Fibroblast of the conjunctiva (primary cell): ENCODE measurements at places on chromosomes 4 and X.

DNA sequence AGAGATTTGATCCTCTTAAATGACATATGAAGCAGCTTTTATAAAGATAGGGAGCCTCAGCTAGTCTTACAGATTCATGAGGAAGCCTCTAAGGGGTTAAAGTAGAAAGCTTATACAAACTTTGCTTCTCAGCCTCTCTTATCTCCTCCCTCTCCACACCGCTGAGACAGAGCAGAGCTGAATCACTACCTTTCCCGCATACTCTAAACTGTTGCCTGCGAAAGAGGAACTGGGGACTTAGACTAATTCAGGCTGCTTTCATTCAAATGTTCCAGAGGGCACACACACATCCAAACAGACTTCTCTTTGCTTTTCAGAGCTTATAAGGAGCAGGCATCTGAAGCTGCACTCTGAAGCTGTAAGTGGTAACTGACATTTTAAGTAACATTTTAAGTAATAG lies at the start of gene SERTM2:
SERTM2 (plus strand) TSS at position 169 of the 400 bp plus-strand sequence. CDS start 7,213 bp downstream, outside the sequence.
- no peak for DNase-seq

DNA sequence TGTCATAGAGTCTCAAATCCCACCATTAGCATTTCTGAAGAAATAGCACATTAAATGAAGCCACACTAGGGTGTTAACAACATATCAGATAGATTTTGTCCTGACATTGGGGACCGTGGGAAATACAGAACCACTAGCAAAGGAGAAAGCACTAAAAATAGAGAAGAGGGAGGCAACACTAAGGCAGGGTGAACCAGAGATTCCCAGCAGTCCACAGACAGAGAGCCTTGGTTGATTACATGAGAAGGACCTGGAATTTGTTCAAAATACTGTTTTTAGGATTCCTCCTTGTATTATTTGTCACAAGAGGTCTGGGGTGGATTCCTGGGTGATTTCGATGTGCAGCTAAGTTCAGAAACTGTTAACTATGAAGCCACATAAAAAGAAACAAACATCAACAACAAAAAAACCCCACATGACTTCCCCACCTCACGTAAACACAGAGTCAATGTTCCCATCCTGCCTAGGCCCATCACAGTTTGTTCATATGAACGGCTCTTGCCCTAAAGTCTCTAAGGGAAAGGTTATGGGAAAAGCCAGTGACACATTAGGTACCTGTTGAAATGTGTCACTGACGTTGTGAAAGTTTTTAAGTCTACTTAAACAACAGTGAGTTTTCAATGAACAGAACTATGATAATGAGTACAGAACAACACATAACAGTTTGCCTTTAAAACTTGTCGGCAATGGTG lies 23.6 kb upstream of the GRSF1 start:
- no peak for DNase-seq

DNA sequence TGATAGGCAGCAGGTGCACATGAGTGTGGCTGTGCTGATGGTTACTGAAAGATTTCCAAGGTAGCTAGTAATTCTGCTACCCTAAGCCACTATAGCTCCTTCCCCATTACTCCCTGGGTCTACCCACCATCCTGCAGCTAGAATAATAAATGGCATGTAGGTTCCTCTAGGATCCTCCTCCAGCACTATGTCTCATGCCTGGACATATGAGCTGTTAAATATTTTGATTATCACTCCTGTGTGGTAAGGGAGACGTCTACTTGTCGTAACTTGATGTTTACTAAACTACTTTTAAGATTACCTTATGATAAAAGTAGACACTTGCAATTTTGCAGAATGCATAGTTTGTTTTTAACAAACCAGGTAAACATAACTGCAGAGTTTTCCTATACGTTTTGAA lies 35.5 kb downstream of the TET2 start:
- DNase-seq, result no peak

- DNase-seq, result no peak
Measured at GRCh38 chrX:151703487-151703886, 8.2 kb downstream of the PRRG3 start.

- no peak for DNase-seq
Measured at GRCh38 chr4:2604614-2605013, 68.2 kb downstream of the FAM193A start.

DNA sequence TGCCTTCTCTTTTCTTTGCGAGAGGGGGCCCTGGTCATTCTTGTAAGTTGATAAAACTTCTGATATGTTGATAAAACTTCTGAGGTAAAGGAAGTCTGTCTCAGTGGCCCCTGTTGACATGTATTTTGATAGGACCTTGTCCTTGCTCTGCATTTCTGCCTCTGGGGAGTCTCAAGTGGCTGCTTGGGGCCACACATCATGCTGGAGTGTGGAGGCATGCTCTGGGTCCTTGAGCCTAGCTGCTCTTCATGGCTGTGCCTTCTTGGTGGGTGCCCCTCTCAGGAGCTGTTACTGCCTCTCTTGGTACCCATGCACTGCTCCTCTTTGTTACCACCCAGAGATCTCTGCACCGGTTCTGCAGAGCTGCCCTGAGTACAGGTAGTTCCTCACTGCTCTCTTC lies 14.2 kb downstream of the NSD2 start:
- DNase-seq, result no peak

DNA sequence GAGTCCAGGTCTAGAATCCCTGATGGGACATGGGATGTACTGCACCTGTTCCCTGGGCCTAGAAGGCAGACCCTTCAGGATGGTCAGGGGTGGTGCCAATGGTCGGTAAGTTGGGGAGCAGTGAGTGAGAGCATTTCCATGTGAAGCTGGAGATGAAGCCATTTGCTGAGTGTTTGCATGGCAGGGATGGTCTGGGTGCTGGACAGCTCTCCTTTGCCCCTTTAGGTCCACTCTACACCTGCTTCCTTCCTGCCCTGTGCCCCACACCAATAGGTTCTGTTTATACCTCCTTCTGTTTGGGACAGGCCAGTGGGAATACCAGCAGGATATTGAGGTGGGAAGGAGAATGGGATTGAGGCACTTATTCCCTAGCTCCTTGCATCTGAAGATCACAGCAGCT lies 181.3 kb downstream of the STK32B start:
- no peak for DNase-seq

- DNase-seq, result no peak
Measured at GRCh38 chrX:130402208-130402684, 459 bp downstream of the RBMX2 start.

- no peak for DNase-seq
Measured at GRCh38 chr4:142092941-142093340, 456.6 kb downstream of the IL15 start.

GRCh38 chrX:24799078-24799477 lies 105.4 kb downstream of the POLA1 start:
- DNase-seq, result no peak

GRCh38 chrX:20796450-20796849 lies 529.7 kb upstream of the RPS6KA3 start:
- DNase-seq, result no peak

DNA sequence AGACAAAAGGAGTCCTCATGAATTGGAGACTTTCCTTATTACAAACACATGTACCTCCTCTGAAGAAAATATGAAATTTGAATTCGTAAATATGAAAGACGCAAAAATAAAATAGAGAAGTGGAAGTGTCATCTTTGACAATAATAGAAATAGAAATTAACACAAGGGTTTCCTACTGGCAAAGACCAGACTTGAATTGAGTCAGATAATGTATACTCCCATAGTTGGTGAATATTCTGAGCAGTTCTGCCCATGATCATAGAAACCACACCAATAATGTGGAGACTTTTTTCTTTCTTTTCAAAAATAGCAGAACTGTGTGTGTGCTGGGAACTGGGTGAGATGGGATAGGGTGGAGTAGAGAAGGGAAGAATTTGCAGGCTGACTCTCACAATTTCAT lies 277.7 kb upstream of the TET2 start:
- DNase-seq, result no peak

- DNase-seq, result no peak
Measured at GRCh38 chr4:168632301-168632725, 135.5 kb downstream of the PALLD start.

- no peak for DNase-seq
Measured at GRCh38 chrX:145816601-145817315, 871 bp upstream of the SLITRK2 start.

GRCh38 chr4:43380093-43380492 lies 487.6 kb downstream of the GRXCR1 start:
- no peak for DNase-seq

- no peak for DNase-seq
Measured at GRCh38 chr4:59818656-59819055, 1381.5 kb upstream of the ADGRL3 start.

- no peak for DNase-seq
Measured at GRCh38 chrX:1358793-1359476, 22.4 kb downstream of the IL3RA start.

- DNase-seq, result no peak
Measured at GRCh38 chrX:17778997-17779396, 41.7 kb downstream of the SCML1 start.

GRCh38 chr4:66014146-66014765 lies 344.0 kb upstream of the EPHA5 start:
- no peak for DNase-seq

GRCh38 chrX:120512222-120512621 lies 43.1 kb upstream of the LAMP2 start:
- no peak for DNase-seq

DNA sequence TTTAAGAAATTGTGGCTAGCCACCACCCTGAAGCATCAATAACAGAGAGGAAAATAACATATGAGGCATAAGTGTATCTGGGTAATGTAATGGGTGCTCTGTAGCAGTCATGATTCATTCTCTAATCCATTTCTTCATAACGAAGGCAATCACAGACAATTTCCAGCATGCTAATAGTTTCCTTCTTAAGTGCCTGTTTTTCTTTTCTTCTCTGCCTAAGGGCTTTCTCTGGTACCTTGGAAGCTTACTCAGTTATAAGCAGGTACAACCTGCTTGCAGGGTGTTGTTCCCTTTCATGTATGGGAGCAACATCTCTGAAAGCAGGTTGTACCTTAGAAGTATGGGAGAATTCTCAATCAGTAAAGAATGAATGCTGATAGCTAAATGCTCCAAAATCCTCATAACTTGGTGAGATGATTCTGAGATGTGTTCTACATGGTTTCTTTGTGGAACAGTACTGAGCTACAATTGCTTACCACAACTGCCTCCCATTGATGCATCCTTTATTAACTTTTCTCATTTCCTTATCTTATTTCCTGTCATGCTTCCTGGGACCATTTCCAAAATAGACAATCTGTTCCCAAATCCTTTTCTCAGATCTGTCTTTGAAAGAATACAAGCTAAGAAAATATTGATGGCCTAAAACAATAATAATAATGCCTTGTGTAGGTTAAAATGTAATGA lies 247.6 kb downstream of the PAPSS1 start:
- no peak for DNase-seq

DNA sequence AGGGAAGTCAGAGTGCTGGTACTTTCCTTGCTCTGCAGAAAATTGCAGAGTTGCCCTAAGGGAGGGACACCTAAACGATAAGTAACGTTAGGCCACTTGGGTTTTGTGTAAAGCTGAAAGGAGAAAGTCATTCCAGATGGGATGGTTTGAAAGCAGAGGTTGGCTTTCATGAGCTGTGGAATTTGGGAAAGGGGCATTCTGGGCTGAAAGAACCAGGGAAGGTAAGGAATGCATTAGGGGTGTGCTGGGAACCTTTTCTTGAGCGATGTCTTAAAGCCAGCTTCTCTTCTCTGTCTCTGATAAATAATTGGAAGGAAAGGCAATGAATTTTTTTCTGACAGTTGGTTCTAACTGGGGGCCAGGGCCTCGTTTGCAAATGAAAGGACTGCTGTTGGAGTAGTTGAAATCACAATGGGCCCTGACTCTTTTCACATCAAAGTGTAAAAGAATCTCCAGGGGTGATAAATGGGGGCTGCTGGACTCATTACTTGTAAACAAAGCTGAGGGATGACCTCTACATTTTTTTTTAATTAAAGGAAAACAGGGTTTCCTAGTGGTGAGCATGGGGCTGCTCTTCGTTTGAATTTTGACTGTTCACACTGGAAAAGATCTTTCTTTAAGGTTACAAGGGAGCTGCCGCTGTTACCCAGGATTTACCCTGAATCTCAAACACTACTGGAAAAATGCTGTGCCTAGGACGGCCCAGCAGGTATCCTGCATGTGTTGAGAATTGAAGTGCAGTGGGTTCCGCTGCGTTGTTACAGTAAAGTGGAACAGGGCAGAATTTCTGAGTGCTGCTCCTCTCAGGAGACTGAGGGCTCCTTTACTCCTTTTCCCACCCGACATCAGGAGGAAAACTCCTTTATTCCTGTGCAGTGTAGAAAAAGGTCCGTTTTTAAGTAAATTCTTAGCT lies 25.0 kb downstream of the AFF1 start:
- no peak for DNase-seq

DNA sequence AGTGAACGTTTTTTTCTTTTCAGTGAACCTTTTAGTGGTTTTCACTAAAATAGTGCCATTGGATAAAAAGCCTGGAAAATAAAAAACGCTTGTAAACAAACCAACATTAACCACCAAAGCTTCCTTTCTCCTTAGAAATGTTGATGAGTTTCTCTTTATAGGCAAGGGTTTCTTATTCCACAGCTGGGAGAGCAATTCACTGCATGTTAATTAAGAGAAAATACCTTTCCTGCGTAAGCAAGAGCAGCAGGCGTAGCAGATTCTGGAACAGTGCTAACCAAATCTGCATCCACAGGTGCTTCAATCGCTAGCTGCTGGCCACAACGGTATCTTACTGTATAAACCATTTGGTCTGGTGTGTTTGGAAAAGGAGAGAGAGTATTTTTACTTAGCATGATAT lies 13.3 kb upstream of the AASDH start:
- DNase-seq, result no peak

DNA sequence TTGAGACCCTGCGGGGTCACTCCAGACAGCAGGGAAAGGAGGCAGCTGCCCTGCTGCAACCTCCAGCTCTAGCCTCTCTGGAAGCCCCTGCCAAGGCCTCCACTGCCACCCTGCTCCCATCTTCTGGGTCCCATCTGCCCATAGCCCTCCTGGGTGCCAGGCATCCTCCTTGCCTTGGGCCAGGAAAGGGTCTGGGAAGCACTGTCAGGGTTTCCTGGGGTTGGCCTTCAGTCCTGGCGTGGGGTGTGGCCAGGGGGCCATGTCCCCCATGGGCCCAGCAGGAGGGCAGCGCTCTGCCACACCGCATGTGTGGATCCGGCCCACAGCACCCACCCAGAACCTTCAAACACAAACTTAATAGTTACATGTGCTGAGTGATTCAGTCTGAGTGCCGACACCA lies 3.4 kb upstream of the CPLX1 start:
- DNase-seq, result no peak

- no peak for DNase-seq
Measured at GRCh38 chr4:56409511-56410090, 22.3 kb upstream of the AASDH start.

DNA sequence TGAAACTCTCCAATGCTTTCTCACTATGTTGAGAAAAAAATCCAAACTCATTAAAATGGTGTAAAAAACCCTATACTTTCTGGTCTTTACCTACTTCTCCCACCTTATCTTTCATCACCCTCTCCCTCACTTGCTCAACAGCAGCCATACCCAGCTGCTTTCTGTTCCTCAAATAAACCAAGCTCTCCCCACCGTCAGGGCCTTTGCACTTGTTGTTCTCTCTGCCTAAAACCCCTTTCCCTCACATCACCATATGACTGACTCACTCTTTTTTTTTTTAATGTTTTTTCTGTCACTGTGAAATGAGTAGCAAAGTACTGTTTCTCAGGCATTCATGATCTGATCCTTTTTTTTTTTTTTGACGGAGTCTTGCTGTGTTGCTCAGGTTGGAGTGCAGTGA lies 122.3 kb upstream of the TMEM164 start:
- no peak for DNase-seq

- DNase-seq, result no peak
Measured at GRCh38 chrX:40952855-40953254, 132.4 kb upstream of the USP9X start.
